ENCODE measurements at places on chromosomes 16 and 17.

GRCh38 chr17:42118545-42118944 lies 2.6 kb downstream of the KAT2A start:
- peak; percentile 37 for DNase-seq

GRCh38 chr17:82227629-82228277 lies 1.1 kb upstream of the SLC16A3 start:
- DNase-seq: no peak

- no peak for DNase-seq
Observed at GRCh38 chr17:68759002-68759342, 157.8 kb upstream of the FAM20A start.

DNA sequence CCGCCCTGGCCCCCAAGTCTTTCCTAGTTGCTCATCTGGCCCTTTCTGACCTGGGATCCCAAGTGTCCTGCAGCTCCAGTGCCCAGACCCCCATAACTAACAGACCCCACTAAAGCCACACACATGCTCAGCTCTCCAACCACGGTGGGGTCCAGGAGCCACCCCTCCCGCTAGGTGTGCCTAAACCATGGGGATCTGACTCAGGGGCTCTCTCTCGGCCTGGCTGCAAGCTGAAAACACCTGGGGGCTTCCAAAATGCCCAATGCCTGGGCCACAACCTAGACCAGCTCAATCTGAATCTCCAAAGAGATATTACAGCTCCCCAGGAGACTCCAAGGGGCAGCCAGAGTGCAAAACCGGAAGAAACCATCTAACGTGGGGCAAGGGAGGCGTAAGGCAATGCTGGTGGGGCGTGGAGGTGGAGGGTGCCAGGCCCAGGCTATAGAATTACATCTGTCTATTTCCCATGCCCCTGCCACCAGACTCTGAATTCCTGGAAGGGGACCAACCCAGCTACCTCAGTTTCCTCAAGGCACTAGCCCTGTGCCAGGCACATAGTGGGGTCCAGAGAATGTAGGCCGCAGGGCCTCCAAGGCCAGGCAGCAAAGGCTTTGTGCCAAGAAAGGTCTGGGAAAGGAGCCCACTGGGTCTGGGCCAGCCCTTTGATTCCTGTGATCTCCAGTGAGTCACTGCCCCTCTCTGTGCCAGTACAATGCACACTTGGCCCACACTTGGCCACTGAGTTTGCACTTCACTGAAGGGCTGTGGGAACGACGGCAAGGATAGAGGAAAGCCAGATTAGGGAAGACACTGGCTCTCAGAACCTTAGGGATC lies 3.3 kb downstream of the CD2BP2 start:
- DNase-seq: peak; percentile 97

DNA sequence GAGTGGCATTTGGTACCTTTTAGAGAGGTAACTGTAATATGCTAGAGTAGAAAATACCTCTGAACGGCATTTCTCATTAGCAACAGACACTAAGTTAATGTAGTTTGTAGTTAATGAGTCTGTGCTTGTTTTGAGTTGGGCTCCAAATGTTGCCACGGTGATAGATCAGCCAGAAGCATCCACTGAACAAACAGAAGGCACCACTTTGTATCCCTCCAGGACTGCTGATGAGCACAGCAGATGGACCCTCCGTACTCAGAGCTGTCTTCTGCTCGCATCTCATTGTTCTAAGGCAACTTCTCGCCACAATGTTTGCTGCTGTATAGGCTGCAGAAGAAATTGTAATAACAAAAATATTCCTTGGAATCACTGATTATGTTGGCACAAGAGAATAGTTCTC lies 56.1 kb downstream of the TNRC6C start:
- DNase-seq: no peak

DNA sequence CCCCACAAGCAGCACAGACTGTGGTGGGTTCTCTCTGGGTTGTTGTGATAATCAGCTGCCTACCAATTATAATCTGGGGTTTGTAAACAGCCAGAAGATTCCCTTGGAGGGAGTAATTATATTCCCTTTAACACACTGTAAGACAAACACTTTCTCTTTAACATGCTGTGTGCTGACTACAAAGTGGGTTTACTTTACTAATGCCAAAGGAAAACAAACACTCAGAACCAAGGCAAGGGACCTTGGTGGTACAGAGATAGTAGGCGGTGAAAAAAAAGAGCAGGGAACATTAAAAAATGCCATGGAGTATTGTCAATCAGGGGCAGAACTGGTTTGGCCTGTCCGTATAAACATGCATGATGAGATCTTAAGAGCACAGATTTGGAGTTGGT lies 3.0 kb upstream of the VAT1L start:
- DNase-seq: no peak

Measured in thyroid gland (tissue), 4 donors.